Activated effector memory CD4-positive, alpha-beta T cell treated with anti-CD3 and anti-CD28 coated beads, Interleukin-2, amount 50 U/mL, for 16 hours (primary cell): ENCODE measurements at places on chromosomes 6 and 20.

GRCh38 chr6:89553431-89553830 lies 85.1 kb downstream of the LYRM2 start:
- DNase-seq = no peak

DNA sequence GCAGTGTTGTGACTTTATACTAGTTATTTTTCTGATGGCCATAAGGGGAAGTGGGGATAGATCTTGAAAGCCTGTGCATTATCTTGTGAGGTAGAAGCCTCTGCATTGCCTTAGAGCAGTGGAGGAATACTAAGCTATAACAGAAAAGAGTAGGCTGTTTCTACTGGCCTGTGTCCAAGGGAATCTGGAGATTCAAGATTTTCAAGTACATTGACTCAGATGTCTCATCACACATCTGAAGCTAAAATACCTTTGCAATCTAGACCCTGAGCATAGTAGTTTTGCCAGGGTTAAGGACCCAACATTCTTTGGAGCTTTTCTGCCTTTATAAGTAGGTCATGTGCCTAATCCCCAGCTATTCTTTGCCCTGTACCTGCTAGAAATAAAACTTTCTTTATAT lies 272.3 kb downstream of the TENT5A start:
- DNase-seq = no peak

- DNase-seq = no peak
Measured at GRCh38 chr20:34915131-34915530, 38.7 kb downstream of the ACSS2 start.

GRCh38 chr6:42813906-42814444 lies 32.1 kb downstream of the BICRAL start:
- DNase-seq = no peak

DNA sequence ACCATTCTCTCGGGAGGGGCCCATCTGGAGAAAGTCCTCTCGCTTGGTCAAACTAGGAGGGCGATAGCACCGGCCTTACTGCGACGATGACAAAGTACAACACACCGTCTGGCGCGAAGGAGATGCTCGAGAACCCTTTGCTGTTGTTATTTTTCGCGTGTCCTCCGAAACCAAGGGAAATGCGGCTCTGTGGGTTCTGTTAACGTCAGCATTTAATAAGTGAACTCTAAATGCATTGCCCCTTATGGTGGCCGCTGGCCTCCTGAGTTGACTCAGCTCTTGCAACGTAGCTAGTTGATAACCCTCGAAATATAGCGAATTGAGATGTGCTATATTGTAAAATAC lies 577 bp upstream of the SCAND1 start:
- DNase-seq = no peak

DNA sequence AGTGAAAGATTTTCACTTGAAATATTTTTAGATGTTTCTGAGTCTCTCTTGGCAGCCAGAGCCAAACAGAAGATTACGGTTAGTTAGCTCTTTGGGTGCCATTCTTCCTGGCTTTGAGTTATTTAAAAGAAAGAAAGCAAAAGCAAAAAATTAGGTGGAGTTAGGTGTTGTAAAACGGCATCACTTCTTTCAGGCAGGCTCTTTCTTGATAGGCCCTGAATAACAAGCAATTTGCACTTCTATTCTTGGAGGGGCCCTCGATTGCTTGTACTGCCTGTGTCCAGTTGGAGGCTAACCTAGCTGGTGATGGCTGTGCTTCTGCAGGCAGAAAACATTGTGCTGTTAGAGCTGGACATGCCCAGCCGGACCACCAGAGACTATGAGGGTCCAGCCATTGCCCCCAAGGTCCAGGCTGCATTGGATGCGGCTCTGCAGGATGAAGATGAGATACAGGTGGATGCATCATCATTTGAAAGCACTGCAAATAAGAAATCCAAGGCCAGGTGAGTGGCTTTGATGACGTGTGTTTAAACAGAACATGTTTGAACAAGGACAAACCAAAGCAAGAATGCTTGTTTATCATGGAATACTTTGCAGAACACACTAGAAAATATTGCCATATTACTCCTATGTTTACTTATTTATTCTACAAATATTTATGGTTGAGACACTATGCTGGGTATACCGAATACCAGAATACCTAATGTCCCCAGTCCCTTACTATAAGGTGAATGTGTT lies 28.1 kb upstream of the ASXL1 start:
- DNase-seq = no peak

GRCh38 chr6:129164032-129164431 lies 281.1 kb downstream of the LAMA2 start:
- no peak for DNase-seq

DNA sequence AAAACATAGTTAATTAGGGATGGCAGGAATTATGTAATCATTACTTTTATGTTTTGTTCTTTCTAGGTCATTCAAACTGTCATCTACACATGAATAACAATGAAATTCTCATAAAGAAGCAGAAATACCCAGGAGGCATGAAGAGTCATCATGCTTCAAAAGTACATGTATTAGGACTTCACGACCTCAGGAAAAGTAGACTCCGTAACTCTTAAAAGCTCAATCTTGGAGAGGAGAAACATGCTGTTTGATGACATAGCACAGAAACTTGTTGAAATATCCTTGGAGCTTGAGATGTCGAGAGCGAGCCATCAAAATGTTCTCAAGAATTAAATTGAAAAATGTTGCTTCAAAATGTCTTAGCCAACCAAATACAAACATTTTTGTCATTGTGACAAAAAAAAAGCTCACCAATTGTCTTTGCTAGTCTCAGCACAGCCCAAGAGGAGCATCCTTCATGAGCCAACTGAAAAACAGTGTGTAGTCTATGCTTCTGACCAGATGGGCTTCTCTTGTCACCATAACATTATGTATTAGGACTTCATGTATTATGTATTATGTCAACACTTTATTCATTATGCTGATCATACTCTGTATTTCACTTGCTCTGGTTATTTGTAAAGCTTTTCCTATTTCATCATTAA lies 28.2 kb upstream of the ANKEF1 start:
- no peak for DNase-seq

GRCh38 chr6:74161380-74161779 lies 465.4 kb downstream of the CD109 start:
- DNase-seq = no peak
